ENCODE measurements at places on chromosomes 16 and 17. TPM values are rescaled to one million over a fixed set of nuclear protein-coding genes. Genes with fewer than 3 reads are reported as not detected.

GRCh38 chr16:83686726-83687125 is 121.1 kb upstream of the HSBP1 start:
- H3K4me3 ChIP-seq = no peak overlapping the region
- H3K27me3 ChIP-seq = no peaks in the 10 kb centered on the region
- no peaks in the 10 kb centered on the region for H3K4me1 ChIP-seq
- no peak for DNase-seq

- no peaks in the 10 kb centered on the region for H3K4me1 ChIP-seq
- no peak for DNase-seq
- no peak overlapping the region for H3K27ac ChIP-seq
- H3K27me3 ChIP-seq = no peaks in the 10 kb centered on the region
- no peak overlapping the region for H3K4me3 ChIP-seq
- no peaks in the 10 kb centered on the region for H3K36me3 ChIP-seq
Observed at GRCh38 chr17:19013806-19014627, 9.5 kb upstream of the FAM83G start.

GRCh38 chr17:68707031-68707430 is 105.9 kb upstream of the FAM20A start:
- H3K27ac ChIP-seq = no peak overlapping the region
- no peaks in the 10 kb centered on the region for H3K4me1 ChIP-seq
- H3K36me3 ChIP-seq = no peaks in the 10 kb centered on the region
- no peaks in the 10 kb centered on the region for H3K27me3 ChIP-seq

DNA sequence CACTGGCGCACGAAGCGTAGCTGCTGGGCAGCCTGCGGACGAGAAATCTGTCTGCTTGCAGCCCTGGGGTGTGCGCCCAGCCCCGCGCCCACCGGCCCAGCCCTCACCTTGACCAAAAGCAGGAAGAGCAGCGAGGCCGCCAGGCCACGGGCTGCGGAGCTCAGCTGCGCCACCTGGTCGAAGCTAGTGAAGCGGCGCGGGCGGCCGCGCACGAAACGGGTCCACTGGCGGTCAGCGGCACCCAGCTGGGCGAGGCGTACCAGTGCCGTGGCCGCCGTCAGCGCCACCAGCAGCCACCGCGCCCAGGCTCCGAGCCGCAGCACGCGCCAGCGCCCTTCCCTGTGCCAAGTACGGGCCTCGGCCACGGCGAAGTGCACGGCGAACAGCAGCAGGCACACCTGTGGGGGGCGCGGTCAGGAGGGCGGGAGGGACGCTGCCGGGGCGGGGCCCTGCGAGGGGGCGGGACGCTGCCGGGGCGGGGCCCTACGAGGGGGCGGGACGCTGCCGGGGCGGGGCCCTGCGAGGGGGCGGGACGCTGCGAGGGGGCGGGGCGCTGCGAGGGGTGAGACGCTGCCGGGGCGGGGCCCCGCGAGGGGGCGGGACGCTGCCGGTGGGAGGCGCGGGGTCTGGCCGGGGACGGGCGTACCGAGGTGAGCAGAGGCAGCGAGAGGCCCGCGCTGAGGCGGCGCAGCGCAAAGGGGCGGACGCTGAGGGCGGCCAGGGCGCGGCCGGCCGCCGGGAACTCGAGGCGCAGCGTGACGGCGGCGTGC is 43.2 kb downstream of the TSC2 start:
- peak overlapping the region; percentile 68 for H3K27ac ChIP-seq
- H3K4me3 ChIP-seq = no peak overlapping the region
- DNase-seq = peak; percentile 91
- H3K27me3 ChIP-seq = no peaks in the 10 kb centered on the region
- H3K36me3 ChIP-seq = peaks cover 29% of the 10 kb centered on the region

DNA sequence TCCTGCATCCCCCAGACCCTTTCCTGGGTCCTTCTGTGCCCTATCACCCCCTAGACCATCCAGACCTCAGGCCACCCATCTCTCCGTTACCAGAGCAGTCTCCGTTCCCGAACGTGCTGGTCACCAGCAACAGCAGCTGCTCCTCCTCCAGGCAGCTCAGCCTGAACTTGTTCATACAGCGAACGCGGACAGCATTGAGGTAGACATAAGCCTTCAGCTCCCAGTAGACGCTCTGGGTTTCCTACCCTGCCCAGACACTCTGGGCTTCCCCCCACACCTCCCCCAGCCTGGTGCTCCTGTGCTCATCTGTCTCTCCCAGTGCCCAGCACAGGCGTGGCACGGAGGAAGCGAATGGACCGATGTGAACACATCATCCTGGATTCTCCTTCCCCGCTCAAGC is 41.6 kb upstream of the RNFT1 start:
- H3K27me3 ChIP-seq = no peaks in the 10 kb centered on the region
- no peak overlapping the region for H3K27ac ChIP-seq
- DNase-seq = no peak
- H3K4me1 ChIP-seq = no peaks in the 10 kb centered on the region
- H3K4me3 ChIP-seq = no peak overlapping the region

DNA sequence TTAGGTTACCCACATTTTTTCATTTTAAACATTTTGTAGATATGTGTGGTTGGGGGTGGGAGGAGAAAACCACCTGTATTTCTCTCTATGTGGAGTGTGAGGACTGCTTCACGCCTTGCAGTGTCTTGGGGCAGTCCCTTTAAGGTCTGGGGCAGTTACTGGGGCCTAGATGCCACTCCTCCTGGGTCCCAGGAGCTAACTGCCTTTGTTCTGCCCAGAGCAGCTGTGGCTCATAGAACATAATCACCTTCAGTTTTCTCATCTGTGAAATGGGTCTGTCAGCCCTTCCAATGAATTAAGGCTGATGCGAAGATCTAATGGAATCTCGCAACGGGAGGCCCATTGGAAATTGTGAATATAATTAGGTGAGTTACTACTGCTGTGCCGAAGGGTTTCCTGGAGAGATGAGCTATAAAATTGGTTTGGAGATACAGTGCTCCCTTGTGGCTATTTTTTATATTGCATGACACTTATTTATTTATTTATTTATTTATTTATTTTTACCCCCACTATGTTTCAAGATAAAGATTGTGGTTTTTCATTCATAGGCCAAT is 22.9 kb downstream of the DHRS7C start:
- H3K4me1 ChIP-seq = no peaks in the 10 kb centered on the region
- H3K27ac ChIP-seq = no peak overlapping the region
- H3K36me3 ChIP-seq = no peaks in the 10 kb centered on the region
- DNase-seq = no peak
- H3K27me3 ChIP-seq = no peaks in the 10 kb centered on the region

DNA sequence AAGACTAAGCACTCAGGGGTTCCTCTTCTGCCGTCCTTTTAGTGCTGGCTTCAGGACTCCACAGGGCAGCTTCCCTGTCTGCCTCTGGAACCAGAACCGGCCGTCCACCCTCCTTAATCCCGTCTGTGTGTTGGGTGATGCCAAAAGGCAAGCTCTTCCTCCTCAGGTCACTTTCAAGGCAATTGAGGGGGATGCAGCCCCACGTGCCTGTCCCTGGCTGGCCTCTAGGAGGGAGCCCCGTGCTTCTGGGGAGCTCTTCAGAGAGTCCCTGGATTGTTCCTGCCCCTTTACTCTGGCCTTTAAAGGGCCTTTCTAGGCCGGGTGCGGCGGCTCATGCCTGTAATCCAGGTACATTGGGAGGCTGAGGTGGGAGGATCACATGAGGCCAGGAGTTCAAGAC is 77.1 kb downstream of the CRISPLD2 start:
- H3K4me1 ChIP-seq = no peaks in the 10 kb centered on the region
- no peak overlapping the region for H3K4me3 ChIP-seq
- DNase-seq = no peak
- no peak overlapping the region for H3K27ac ChIP-seq
- no peaks in the 10 kb centered on the region for H3K27me3 ChIP-seq
- no peaks in the 10 kb centered on the region for H3K36me3 ChIP-seq

DNA sequence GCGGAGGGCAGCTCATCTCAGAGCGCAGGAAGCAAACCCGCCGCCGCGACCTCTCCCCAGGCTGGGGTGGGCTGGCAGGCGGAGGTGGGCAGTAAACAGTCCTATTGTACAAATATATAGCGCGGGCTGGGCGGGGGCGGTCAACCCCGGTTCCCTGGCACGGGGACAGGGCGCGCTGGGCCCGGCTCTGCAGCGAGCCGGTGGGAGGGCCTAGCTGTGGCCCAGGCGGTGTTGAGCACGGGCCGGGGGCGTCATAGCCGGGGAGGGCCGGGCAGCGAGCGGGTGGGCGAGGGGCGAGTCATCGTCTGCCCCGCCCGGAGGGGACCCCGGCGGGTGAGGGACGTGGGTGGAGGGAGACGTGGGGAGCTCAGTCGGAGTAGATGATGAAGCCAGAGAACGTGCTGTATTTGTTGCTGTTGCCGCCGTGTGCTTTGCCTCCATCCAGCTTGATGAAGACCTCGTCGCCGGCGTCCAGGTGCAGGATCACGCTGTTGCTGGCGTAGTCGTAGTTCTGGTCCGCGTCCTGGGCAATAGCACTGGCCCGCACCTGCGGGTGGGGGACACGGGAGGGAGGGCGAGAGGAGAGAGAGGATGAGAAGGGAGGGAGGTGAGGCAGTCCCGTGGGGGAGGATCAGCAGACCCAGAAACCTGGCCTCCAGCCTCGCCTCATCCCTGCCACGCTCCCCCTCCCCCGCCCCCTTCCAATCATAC is 8.1 kb downstream of the C1QL1 start:
- no peak for DNase-seq
- no peak overlapping the region for H3K27ac ChIP-seq
- H3K4me3 ChIP-seq = no peak overlapping the region
- no peaks in the 10 kb centered on the region for H3K27me3 ChIP-seq
- H3K4me1 ChIP-seq = peaks cover 6% of the 10 kb centered on the region

DNA sequence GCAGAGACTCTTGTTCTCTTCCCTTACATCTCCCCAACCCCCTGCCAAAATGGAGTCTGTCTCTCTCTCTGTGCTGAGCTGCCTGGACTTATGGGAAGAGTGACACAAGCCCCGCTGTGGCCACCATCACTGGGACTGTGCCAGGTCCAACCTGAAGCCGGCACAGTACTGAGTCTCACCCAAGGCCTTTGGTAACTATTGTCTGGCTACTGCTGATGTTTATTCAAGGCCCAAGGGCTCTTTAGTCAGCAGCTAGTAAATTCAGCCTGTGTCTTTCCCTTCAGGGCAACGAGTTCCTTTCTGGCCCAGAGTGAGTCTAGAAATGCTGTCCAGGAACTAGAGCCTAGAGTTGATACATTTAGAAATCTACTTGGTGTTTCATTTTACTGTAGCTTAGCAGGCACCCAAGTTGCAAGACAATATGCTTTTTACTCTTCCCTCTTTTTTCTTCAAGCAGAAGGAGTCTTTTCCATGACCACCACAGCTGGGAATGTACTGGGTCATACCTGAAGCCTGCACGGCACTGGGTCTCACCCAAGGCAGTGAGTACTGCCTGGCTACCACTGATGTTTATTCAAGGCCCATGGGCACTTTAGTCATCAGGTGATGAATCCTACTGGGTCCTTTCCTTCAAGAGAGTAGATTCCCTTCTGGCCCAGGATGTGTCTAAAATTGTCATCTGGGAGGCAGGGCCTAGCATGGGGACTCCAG is 17.7 kb downstream of the EFCAB5 start:
- no peaks in the 10 kb centered on the region for H3K27me3 ChIP-seq
- H3K4me1 ChIP-seq = no peaks in the 10 kb centered on the region
- H3K4me3 ChIP-seq = no peak overlapping the region
- H3K36me3 ChIP-seq = no peaks in the 10 kb centered on the region

DNA sequence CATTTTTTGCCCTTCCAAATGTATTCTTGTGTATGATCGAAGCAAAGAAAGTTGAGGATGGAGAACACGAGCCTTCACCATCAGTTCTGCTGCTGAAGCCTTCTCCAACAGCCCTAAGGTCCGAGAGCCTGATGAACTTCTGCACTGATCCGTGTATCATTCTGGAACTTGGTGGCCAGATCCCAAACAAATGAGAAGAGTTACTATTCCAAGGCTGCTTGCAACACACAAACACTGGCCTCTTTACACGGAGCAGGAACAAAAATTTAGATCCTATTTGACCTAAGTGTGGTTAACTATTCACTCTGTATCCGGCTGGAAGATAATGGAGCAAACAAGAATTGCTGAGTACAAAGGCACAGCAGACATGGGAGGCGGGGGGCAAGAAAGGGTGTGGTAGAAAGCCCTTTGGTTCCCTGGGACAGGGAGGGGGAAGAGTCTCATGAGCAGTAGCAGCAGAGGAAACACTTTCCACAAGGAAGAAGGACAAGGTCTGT is 282.9 kb downstream of the SOX9 start:
- no peaks in the 10 kb centered on the region for H3K36me3 ChIP-seq
- no peak overlapping the region for H3K4me3 ChIP-seq
- H3K27ac ChIP-seq = no peak overlapping the region
- H3K4me1 ChIP-seq = peaks cover 19% of the 10 kb centered on the region
- H3K27me3 ChIP-seq = no peaks in the 10 kb centered on the region

GRCh38 chr17:67293251-67294203 is 48.5 kb upstream of the HELZ start:
- H3K36me3 ChIP-seq = no peaks in the 10 kb centered on the region
- no peak overlapping the region for H3K4me3 ChIP-seq
- peak; percentile 68 for DNase-seq
- no peaks in the 10 kb centered on the region for H3K4me1 ChIP-seq
- no peaks in the 10 kb centered on the region for H3K27me3 ChIP-seq

Gene USP43
- total RNA-seq = 3.0 TPM

Gene TERB1
- not detected for total RNA-seq

Gene GSDMA
- total RNA-seq = not detected

Gene KRT9
- not detected for total RNA-seq

Gene UTS2R
- 6.6 TPM for total RNA-seq

Gene TNFRSF13B
- total RNA-seq = not detected

Gene TEX19
- not detected for total RNA-seq

All from thyroid gland (tissue), 4 donors.